Hematopoietic multipotent progenitor cell treated with erythropoietin and hydrocortisone succinate and interleukin-3 and kit ligand, for 8 days (in vitro differentiated cells): ENCODE measurements at places on chromosomes 16 and 17.

DNA sequence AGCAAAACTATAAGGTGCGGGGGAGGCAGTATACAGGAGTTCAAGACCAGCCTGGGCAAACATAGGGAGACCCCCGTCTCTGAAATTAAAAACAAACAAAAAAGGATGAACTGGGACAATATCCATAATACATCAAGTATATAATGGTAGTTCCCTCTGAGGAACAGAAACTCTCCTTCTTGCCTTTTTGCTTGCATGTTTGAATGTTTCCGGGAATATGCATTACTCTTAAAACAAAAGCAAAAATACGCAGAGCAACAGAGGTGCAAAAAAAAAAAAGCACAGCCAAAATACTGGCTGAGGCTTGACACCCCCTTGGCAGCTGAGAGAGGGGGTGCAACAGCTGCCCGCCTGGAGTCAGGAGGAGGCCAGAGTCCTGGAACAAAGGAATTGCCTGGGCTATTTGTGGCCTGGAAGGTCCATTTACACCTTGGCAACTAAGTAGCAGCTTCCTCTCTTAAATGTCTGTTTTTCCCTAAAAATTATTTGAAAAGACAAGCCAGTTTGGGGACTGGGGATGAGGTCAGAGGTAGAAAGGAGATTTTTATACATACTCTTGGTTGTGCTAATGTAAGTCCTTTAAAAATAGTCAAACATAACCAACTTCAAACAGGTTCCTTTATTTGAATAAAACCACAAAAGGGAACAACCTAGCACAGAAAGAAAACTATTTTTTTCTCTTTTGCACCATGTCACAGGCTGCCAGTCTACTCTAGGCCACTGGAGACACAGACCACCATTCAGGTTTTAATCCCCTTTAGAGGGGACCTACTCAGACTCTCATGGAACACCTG is 19.5 kb downstream of the USP7 start:
- DNase-seq = no peak

DNA sequence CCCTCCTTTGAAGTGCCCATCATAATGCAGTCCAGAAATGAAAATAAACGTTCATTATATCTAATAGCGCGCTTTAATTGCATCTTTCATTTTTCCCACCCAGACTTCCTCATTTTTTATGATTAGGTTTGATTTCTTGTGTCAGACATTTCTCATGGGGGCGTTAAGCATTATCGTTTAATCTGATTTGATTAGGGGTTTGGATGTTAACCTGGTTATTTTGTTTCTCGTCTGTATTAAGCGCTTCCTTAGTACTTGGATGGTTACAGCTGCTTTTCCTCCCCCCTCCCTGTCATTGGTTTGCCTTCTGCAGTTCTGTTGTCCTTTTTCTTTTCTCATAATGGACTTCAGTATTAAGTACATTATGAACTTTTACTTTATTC is 540 bp downstream of the MFSD11 start:
- DNase-seq = no peak

- peak; percentile 99 for DNase-seq
These were observed 12.3 kb upstream of the CDH1 start for GRCh38 chr16:68724797-68725196.

DNA sequence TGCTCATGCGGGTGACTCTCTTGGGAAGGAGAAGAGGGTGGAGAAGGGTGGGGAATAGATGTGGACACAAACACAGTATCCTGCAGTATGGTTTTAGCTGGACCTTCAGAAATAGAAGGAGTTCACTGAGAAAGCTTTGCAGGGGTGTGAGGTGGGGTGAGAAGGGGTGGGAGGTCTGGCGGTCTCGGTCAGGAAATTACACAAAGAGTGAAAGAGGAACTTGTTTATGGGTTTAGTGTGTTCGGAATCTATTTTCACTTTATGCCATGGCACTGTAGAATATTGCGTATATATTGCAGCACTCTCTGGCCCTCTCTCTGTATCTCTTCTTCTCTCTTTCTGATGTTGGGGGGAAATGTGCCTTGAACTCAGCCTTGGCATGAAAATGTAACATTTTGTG is 148.2 kb upstream of the GOT2 start:
- DNase-seq = peak; percentile 28

GRCh38 chr17:32807577-32807976 is 69.3 kb downstream of the MYO1D start:
- no peak for DNase-seq

GRCh38 chr16:30368122-30368791 is 2.0 kb downstream of the TBC1D10B start:
- DNase-seq = no peak

DNA sequence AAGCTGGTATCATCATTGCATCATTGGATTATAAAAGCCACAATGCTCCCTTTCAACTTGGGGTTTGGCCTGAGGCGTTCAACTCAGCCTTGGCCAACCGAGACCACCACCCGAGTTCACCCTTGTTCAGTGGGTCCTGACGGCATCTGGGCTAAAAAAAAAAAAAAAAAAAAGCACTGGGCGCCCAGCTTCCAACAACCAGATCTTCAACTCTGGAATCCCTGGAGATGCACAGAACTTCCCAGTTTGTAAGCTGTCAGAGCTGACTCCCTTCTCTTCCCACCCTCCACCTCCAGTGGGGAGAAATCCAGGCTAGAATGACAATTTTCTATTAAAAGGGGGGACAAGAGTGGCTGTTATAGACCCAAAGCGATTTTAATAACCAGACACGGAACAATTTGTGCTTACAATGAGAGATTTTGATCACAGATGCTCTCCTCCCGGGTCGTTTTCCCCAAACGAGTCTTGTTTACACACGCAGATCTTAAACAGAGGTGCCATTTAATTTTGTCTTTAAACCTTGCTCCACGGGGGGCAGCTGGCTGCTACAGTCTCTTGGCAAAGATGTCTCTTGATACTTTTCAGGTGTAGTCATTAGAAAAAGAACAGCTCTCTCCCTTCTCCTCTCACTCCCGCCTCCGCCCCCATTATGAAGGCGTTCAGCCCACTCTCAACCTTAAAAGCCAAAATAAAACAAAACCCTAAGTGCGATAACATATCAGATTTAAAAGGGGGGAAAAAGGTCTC is 26.9 kb downstream of the GPRC5B start:
- no peak for DNase-seq

- DNase-seq = peak; percentile 55
These were observed 2.0 kb upstream of the LPO start for GRCh38 chr17:58236394-58236793.

GRCh38 chr16:57530104-57530521 is 6.3 kb downstream of the CCDC102A start:
- DNase-seq = peak; percentile 17

- no peak for DNase-seq
These were observed 43.2 kb downstream of the RAB11FIP4 start for GRCh38 chr17:31434727-31435050.

GRCh38 chr17:14845591-14846281 is 419.4 kb downstream of the PMP22 start:
- no peak for DNase-seq

GRCh38 chr17:6543079-6544010 is 13.0 kb downstream of the PITPNM3 start:
- no peak for DNase-seq

DNA sequence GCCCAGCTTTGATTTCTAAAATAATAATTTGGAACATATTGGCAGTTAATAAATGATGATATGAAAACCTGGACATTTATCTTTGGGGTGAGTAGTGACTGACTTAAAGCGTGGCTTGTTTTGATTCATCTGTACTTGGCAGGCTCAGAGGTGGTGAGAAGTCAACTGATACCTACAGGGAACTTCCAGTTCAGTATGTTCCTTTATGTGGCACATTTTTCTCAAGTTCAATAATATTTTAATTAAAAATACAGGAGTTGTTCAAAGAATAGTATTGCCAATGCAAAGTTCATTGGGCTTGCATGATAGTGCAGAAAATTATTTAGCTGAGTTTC is 34.3 kb downstream of the SLC47A1 start:
- no peak for DNase-seq

DNA sequence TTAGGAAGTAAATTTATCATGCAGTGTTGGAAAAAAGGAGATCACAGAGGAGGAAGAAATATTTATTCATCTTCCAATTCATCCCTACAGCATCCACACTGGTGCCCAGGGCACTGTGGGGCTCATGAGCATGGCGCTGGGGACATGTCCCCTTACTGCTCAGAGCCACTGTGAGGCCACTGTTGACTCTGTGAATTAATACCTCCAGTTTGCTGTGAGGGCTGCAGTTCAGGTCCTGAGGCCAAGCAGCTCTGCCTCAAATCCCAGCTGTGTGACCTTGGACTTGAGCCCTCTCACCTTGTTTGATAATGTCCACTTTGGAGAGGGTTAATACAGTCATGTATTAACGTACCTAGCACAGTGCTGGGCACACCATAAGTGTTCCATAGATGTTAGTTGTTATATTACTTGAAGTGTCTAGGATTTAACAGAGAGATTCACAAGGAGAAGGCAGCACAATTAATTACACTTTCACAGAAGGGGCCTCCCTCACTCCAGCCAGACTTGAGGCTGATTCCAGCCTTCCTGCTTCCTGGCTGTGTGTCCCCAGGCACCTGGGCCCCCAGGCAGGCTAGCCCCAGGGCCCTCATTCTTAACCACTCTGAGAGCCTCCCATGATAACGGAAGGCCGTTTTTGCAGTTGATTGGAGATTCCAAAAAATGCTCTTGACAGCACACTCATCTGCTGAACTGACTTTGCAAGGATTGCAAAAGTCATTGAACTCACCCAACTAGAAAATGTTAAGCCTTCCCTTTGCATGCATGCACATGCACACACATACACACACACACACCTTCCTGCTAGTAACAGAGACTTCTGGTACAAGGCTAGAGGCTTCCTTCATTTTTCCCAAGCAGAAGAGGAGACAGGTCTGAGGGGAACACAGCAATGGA is 29.4 kb downstream of the KATNIP start:
- no peak for DNase-seq

GRCh38 chr17:43994272-43995149 is 9.9 kb upstream of the NAGS start:
- DNase-seq = peak; percentile 56

DNA sequence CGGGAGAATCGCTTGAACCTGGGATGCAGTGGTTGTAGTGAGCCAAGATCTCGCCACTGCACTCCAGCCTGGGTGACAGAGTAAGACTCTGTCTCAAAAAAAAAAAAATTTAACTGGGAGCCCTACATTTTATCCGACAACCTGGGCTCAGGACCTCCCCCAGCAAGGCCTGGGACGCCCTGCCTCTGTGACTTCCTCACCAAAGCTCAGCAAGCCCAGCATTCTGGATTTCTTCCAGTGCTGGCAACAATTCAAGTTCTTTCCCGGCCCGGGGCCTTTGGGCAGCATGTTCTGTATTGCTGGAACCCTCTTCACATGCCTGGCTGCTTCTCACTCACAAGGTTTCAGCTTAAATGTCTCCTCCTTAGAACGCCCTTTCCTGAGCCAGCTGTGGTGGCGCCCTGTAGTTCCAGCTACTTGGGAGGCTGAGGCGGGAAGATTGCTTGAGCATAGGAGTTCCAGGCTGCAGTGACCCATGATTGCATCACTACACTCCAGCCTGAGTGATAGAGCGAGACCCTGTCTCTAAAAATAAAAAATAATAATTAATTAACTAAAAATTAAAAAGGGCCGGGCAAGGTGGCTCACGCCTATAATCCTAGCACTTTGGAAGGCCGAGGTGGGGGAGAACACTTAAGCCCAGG is 15.9 kb upstream of the MEIOB start:
- DNase-seq = no peak

- DNase-seq = peak; percentile 14
These were observed 45.6 kb downstream of the LYRM1 start for GRCh38 chr16:20946015-20946629.

- DNase-seq = no peak
These were observed 13.5 kb downstream of the CD300LF start for GRCh38 chr17:74699236-74699635.

DNA sequence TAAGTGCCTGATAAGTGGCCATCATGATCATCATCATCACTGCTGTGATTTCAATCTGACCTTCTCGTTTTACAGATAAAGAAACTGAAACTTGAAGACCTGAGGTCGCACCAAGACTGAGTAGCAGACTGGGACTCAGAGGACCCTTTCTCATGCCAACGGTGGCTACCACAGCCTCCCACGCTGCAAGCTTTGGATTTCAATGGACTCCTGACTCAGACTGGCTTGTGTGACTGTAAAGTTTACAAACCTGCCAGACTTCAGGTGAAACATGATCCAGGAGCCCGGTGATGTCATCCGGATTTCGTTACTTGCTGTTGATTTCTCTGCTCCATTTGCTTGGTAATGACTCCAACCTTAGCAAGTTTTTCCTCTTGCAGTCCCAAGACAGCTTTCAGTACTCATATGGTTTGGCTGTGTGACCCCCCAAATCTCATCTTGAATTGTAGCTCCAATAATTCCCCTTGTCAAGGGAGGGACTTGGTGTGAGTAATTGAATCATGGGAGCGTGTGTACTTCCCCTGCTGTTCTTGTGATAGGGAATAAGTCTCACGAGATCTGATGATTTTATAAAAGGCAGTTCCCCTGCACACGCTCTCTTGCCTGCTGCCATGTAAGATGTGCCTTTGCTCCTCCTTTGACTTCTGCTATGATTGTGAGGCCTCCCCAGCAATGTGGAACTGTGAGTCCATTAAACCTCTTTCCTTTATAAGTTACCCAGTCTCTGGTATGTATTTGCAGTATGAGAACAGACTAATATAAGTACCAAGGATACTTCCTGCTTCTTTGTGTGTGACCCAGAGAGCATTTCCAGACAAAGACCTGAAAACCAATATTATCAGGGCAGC is 26.7 kb upstream of the IRX6 start:
- no peak for DNase-seq
